ENCODE measurements at places on chromosomes 11 and 22.

DNA sequence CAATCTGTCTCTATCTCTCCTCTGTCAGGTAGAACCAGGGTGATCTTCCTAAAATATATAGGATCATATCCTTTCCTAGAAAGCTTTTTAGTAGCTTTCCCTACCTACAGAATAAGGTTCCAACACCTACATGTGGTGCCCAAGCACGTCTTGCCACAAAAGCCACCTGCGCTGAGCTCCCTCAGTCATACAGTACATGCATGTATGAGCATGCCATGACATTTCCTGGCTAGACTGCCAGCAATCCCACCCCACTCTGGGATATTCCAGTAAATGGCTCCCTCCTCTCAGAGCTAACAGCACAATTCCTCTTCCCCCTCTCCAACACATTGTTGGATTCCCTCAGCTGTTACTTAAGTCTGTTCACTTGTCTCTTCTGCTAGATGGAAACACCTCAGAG, 398.0 kb downstream of the TENM4 start:
- DNase-seq = no peak

DNA sequence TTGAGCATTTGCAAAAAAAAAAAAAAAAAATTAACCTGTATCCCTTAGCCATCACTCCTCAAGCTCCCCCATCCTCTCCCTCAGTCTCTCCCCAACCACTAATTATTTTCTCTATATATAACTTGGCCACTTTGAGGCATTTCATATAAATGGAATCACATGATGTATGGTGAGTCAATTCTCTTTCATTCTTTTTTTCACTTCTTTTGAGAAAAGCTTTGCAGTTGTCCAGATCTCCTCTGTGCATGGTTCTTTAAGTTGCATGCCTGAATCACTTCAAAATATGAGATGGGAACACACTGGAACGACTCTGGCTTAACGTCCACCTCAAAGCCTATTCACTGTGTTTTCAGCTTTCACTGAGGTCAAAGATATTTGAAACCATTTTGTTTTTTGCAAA, 40.7 kb downstream of the SHANK2 start:
- no peak for DNase-seq

DNA sequence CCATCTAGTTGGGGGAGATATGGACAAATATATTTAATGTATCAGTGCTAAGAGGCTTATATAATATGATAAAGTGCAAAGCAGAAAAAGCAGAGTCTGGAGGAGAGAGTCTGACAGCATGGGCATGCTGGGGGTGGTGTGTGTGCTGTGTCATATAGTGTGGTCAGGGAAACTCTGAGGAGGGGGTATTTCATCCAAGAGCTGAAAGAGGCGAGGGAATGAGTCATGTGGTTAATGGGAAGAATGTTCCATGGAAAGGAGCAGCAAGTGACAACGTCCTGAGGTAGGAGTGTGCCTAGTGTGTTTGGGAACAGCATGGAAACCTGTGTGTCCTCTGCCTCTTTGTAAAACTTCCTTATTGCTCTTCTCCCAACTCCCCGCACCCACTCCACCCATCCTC, 38.0 kb downstream of the EIF3F start:
- no peak for DNase-seq

GRCh38 chr11:74633406-74634393, 41.3 kb downstream of the POLD3 start:
- no peak for DNase-seq

- no peak for DNase-seq
Observed at GRCh38 chr11:83401506-83402225, 115.5 kb upstream of the CCDC90B start.

GRCh38 chr11:125188021-125188420, 23.5 kb downstream of the PKNOX2 start:
- no peak for DNase-seq

- DNase-seq = no peak
Observed at GRCh38 chr11:10453261-10453660, 1.8 kb upstream of the AMPD3 start.

GRCh38 chr11:104531075-104531474, 367.1 kb upstream of the PDGFD start:
- DNase-seq = no peak

DNA sequence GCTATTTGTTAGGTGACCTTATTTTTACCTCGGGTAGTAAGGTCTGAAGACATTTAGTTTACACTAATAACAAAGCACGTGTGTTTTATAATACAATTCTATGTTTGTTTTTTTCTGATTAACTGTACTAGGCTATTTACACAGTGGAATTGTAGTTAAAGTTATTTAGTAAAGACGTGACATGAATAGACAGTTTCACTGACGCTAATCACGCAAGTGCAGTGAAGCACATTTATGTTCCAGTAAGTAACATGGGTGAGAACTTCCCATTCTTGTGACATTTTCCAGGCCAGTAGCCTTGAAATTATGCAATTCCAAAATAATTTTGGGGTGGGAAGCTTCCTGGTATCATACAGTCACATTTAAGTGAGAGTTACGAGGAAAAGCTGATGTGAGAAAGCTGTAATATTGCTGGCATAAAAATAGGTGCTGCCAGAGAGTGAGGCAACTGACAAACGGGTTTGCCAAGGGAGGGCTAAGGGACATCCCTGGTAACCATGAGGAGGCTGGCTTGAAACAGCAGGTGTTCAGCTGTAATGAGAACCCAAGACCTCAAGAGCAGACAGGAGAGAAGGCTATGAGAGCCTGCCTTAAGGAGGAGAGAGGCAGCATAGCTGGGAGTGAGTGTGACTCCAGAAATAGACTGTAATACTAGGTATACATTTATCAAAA, 378.8 kb downstream of the DCDC1 start:
- DNase-seq = no peak

DNA sequence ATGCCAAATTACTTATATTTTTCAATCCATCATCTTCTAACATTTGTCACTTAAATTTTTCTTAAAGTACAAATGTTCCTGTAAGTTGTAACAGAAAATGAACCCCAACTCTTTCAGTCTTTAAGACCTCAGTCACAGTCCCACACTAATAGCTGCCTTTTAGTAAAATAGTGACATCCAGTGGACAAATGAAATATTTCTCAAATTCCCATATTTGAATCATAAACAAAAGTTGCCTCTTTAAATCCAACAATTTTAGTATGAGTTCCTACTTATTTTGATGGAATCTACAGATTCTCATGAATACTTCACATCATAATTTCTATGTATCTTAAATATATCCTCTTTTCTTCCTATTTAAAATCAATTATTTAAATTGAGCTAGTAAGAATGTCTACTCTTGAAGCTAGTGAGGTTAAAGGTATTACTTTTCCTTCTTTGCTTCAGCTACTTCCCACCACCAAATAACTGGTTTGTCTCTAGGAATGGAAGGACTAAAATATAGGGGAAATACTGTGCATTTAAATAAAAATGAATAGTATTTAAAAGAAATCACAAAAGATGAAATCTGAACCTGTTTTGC, 9.2 kb downstream of the LIN7C start:
- DNase-seq = no peak

- no peak for DNase-seq
Observed at GRCh38 chr22:38097058-38097457, 13.1 kb upstream of the SLC16A8 start.

DNA sequence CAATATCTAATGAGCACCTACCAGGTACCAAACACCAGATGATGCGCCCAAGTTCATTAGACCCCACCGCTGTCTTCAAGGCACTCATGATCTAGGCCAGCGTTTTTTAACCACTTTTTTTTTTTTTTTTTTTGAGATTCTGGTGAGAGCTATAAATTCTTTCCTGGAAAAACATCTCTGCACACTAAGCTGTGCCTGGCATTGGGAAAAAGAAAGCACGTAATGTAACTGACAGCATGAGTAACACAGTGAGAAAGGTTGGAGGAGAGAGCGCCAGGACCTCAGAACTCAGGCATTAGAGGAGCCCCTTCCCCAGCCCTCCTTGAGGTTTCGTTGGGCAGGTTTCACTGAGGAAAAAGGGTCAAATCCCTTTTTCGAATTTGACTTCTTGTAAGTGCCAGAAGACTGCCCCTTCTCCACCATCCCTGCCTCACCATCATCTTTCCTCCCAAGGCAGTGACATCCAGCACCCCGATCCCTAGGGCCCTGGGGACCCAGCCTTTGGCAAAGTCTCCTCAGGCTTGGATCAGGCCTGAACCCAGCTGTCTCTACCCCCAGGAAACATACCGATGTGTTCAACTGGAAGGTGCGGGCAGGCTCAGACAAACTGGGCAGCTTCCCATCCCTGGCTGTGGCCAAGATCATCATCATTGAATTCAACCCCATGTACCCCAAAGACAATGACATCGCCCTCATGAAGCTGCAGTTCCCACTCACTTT, 26.1 kb upstream of the SMIM35 start:
- no peak for DNase-seq

GRCh38 chr11:85863855-85864254, 8.7 kb downstream of the CCDC83 start:
- DNase-seq = no peak

DNA sequence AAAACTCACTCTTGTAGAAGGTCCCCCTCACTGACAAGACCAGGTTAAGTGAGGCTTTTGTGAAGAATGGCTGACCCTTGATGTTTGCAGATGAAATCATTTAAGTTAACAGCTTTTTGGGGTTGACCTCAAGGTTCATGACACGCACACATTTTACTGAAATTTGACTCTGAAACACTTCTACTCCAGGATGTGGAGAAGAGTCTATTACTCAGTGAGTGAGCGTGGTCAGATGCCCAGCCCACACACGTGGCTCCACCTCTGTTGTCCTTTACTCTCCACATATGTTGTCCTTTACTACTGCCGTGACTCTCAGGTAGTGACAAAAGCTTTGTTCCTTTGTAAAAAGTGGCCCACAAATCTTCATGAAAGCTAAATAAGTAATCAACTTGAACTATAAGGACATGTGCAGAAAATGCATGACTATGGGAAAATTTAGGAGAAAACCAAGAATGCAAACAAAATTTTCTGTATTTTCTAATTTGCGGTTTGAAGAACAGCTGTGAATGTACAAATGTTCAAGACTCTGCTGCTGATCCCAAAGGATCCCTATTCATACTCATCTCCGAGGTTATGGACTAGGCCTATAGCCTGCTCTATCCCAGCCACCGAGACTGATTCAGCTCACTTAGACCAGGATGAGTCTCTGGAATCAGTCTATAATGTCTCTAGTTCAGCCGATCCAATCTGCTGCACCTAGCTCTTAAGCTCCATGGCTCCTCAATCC, 22.4 kb downstream of the XRRA1 start:
- no peak for DNase-seq

- DNase-seq = no peak
Observed at GRCh38 chr11:59891781-59892181, 13.2 kb downstream of the OOSP3 start.

DNA sequence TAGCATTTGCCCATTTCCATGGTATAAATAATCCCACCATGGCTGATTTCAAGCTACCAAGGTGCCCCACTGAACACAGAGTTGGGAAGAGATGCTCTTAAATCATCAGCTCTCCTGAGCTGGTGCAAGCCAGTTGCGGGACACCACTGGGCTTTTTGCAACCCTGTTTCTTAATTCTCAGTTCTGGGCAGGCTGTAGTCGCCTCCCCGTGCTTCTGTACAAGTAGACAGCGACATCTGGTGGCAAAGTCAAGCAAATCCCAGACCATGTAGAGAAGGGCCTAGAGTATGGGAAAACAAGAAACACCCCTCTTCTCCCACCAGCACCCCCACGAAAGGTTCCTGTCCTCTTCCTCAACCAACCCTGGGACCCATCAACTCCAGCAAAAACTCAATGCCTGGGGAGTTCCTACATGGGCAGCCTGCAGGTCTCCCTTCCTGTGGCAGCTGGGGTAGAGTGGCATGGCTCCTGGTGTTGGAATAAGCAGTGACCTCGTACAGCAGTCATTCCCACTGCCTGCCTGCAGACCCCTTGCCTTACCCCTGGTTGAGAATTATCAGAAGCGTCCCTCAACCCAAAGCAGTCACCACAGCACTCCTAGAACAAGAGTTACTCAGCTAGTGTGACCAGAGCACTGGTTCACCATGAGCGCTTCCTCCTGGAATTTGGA, 68.4 kb downstream of the IGLL5 start:
- peak; percentile 20 for DNase-seq

DNA sequence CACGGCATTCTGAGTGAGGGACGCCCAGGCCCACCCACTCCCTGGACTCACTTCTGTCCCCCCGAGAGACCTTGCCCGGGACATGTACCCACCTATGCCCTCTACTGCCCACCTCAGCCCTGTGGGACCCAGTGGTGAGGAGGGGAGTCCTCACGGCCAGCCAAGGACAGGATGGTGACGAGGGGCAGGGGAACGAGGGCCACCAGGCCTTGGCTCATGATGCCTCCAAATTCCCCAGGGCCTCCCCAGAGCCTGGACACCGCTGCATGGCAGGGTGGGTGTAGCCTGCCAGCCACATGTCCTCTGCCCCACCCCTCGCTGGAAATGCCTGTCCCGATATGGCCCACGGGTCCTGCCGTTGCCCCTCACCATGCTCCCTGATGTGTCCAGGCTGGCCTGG, 26.1 kb downstream of the TSPAN4 start:
- no peak for DNase-seq

DNA sequence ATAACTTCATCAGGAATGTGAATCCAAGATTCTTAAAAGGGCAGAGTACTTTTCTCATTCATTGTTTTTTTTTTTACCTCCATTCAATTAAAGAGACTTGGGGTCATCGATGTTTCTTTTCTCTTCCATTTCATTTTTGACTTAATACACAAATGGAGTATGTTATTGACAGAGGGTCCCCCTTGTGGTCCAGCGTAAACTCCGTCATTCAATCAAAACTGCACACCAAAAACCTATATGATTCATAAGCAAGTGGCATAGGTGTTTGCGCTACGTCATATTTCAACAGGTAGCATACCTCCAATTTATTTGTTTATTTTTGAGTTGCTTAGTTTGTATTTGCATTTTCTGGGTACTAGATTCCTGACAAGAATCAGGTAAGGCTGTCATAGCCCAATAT, 12.7 kb upstream of the FOLH1 start:
- DNase-seq = no peak

- no peak for DNase-seq
Observed at GRCh38 chr11:2577031-2577990, 122.5 kb downstream of the KCNQ1OT1 start.

- DNase-seq = no peak
Observed at GRCh38 chr11:76624500-76625379, 45.8 kb downstream of the LRRC32 start.

All from NCI-H2029 (cell line).